RCC 7860 (cell line): ENCODE measurements at places on chromosomes 16 and 17.

- DNase-seq = no peak
These were observed 414.4 kb downstream of the UTP18 start for GRCh38 chr17:51674579-51675255.

DNA sequence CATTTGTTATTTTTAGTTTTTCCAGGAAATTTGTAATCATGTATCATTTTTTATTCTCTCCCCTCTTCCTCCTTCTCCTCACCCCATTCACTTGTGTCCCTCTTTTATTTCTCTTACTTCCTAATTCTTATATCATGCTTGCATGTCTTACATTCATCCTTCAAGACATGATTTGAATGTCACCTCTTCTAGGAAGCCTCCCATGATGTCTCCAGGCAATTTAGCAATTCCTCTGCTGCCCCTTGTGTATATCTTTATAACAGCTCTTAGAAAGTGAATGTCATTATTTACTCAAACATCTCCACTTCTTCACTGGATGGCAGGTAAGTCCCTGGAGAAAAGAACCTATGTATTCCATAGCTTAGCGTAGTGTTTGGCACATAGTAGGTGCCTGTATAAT is 7.8 kb downstream of the HNF1B start:
- DNase-seq = no peak

DNA sequence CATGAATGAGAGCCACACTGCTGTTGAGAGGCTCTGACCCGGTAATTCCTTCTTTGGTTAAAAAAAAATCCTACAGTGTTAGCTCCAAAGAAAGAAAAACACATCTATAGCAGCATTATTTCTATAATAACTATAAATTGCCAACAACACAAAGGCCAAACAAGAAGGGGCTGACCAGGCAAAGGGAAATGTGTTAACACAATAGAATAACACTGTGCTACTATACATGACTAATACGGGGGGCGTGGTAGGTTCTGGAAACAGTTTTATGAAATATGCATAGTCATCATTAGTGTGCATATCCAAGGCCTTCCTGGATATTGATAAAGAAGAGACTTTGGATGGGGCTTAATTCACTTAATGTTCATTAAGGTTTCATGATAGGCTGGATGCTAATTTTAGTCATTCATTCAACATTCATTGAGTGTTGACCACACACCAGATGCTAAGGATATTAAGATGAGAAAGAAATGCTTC is 50.0 kb upstream of the CCL1 start:
- no peak for DNase-seq

DNA sequence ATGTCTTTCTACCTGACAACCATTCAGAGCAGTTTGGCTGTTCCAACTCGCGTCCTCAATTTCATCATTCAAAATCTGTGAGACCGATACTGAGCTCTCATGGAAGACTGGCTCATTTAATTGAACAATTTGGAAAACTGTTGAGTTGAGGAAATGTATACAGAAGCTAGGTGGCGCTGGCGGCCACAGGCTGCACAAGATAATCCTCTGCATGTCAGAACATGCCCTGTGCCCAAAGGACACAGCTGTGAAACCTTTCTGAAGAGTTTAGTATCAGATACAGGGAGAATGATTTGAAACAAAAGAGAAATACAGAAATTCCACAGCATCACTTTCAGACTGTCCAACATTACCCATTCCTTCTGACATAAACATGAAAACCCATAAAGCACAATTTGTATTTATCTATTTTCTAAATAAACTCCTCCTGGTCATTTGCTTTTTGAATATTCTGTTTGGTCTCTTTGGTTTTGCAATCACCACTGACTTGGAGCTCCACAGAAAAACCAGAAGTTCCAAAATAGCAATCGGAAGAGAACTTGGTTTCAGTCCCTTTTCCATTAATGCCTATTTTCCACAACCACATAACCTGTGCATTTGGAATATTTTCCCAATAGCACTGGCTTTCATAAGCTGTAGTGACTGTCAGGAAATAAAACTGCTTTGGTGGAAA is 192.8 kb downstream of the MAP2K6 start:
- DNase-seq = peak; percentile 67

GRCh38 chr16:79430191-79430678 is 170.3 kb downstream of the MAF start:
- DNase-seq = no peak

DNA sequence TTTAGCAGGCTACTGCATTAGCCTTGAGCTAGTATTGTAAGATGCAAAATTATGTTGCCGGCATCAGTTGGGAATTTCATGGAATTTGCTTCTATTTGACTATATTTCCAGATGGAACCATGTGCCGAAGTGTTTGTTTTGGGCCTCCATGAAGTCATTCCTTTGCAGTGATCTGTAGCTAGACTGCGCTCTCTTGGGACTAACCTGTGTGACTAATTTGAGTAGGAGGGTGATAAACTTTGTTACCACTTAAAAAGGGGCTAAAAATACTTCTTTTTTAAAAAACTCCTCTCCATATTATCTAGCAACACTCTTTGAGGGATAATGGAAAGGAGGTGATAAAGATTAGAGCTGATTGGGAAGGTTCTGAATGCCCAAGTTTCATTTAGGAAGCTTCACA is 166.8 kb upstream of the TBX2 start:
- no peak for DNase-seq

GRCh38 chr17:43661699-43662412 is at the start of gene MEOX1:
TSS of gene MEOX1 (minus strand) at chr17:43661922. CDS start at chr17:43661534, 388 bp downstream.
- peak; percentile 60 for DNase-seq

DNA sequence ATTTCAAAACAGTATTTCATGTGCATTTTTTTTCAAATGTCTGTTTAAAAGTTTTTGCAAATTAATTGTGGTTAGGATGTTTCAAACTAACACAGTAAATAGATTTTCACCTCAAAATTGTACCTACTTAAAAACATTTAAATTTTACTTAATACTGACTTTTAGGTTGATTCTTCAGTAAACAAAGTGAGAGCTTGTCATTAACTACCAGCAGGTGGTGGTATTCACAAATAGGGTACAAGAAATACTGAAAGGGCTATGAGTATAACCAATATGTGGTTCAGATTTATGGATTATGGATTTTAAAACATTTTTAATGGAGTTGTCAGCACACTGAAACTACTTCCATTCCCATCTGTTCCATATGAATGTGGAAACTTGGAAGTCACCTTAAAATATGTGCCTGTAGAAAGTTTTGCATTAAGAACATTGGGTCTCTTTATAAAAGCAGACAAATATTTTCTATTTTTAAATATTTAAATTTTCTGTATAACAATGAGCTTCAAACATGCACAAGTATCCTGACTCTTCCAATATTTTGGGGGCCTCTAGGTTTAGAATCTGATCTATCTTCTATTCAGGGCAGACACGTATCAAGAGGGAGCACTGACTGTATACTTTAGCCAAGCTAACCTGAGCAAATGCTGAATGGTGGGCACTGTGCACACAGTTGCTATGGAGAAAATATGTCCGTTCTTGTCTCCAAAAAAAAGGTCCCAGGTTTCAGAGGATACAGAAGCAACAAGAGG is 155.6 kb downstream of the SNX11 start:
- DNase-seq = no peak

- DNase-seq = no peak
These were observed 996 bp downstream of the SUMO2 start for GRCh38 chr17:75181608-75182318.
